ENCODE measurements at places on chromosomes 11 and 22. TPM values are rescaled to one million over a fixed set of nuclear protein-coding genes. Genes with fewer than 3 reads are reported as not detected.
A peak's percentile ranks its signal among the peaks of the same experiment; 100 is the strongest.

- DNase-seq = no peak
Measured at GRCh38 chr22:22168190-22168940, 76.2 kb upstream of the VPREB1 start.

DNA sequence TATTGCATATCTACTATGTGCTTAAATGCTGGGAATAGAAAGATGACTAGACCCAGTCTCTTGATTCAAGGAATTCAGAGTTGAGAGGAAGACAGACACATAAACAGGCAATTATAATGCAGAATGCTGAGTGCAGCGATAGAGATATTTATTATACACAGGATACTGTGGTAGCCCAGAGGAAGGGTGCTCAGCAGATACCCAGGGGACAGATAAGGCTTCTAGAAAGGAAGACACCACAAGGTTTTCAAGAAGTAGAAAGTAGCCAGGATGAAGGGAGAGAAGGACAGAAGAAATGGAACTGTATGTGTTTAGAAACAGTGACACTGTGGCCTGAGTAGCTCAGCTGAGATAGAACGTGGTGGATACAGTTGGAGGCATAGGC, 79.4 kb upstream of the NNMT start:
- DNase-seq = no peak

- no peak for DNase-seq
Measured at GRCh38 chr22:26921726-26922125, 264.3 kb downstream of the MIAT start.

DNA sequence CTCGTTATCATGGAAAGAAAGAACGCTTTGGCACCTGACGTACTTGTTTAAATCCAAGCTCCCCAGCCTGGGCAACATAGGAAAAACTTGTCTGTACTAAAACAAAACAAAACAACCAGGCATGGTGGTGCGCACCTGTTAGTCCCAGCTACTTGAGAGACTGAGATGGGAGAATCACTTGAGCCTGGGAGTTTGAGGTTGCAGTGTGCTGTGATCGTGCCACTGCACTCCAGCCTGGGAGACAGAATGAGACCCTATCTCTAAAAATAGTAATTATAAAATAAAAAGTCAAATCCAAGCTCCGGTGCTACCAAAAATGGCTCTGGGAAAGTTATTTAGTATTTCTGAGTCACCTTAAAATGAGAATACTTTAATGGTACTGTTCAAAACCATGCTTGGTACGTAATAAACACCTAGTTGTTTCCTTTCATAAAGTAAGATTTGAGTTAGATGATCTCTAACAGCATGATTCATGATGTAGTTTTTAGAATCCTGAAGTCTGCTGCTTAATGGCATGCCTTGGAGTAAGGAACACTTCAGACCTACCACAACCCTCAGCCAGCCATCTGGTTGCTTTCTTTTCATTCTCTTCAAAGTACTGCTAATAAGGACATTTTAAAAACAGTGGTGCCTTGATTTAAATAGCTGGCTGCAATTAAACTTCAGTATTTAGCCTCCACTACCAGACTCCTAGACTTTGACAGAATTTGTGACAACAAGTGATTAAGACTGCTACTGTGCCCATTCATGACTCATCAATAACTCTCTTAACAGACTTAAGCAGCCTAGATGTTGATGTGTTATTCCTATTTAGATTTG, 8.4 kb downstream of the PPME1 start:
- DNase-seq = no peak

Gene ZNF214
- 1.5 TPM for total RNA-seq

GRCh38 chr11:1744137-1744886, 6.1 kb downstream of the IFITM10 start:
- peak; percentile 24 for DNase-seq

GRCh38 chr11:125282596-125282914, 118.0 kb downstream of the PKNOX2 start:
- DNase-seq = no peak

- no peak for DNase-seq
Measured at GRCh38 chr11:116283300-116283699, 489.5 kb downstream of the BUD13 start.

Measured in heart right ventricle (tissue), 16 donors.